Suprapubic skin (tissue), 4 donors: ENCODE measurements at places on chromosomes 7 and 10.
A peak's percentile ranks its signal among the peaks of the same experiment; 100 is the strongest.

- no peaks in the 10 kb centered on the region for H3K27me3 ChIP-seq
- peaks cover 9% of the 10 kb centered on the region for H3K4me1 ChIP-seq
- no peak for DNase-seq
- peak overlapping the region; percentile 40 for H3K27ac ChIP-seq
- H3K36me3 ChIP-seq, result no peaks in the 10 kb centered on the region
- no peak overlapping the region for H3K4me3 ChIP-seq
Measured at GRCh38 chr7:138755331-138755747, 42.5 kb upstream of the TMEM213 start.

DNA sequence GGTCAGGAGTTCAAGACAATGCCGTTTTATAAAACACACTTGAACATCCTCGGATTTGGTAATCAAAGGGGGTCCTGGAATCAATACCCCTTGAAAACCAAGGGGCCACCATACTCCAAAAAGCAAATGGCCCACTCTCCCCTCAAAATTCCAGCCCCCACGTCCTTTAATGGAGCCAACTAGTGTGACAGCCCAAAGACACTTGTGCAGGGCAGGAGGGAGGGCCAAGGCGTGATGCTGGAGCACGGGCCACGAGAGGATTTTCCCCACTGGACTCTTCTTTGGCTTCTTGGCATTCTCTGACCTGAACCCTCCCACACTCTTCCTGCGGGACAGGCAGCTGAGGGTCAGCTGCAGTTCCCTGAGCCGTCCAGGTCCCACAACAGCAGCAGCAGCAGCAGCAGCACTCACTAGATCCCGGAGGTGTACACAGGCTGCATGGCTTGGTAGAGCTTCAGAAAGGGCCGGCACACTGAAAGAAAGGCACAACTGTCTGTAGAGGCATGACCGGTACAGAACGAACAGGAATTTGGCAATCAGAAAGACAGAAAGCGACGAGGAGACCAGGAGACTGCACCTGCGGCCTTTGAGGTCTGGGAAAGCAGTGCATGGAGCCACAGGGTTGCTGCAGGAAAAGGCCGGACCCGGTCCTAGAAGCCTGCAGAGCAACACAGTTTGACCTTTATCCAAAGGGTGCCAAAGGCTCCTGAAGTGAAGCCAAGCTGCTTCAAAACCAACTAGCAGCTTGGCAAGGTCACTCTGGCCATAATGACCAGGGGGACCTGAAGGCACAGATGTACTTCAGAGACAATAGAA, 168.2 kb downstream of the TNS3 start:
- H3K27ac ChIP-seq, result no peak overlapping the region
- no peak overlapping the region for H3K4me3 ChIP-seq
- H3K27me3 ChIP-seq, result no peaks in the 10 kb centered on the region
- H3K36me3 ChIP-seq, result peaks cover 21% of the 10 kb centered on the region
- peak; percentile 54 for DNase-seq

- H3K27ac ChIP-seq, result no peak overlapping the region
- H3K27me3 ChIP-seq, result no peaks in the 10 kb centered on the region
- H3K4me3 ChIP-seq, result no peak overlapping the region
- H3K4me1 ChIP-seq, result no peaks in the 10 kb centered on the region
Measured at GRCh38 chr10:119701861-119702260, 24.0 kb upstream of the INPP5F start.

- H3K36me3 ChIP-seq, result peaks cover 69% of the 10 kb centered on the region
- H3K4me1 ChIP-seq, result no peaks in the 10 kb centered on the region
- H3K27me3 ChIP-seq, result no peaks in the 10 kb centered on the region
- no peak overlapping the region for H3K27ac ChIP-seq
- no peak for DNase-seq
Measured at GRCh38 chr7:92071032-92071431, 63.2 kb downstream of the CYP51A1 start.

GRCh38 chr10:13505052-13505680, 23.6 kb downstream of the BEND7 start:
- no peak for DNase-seq
- H3K4me1 ChIP-seq, result peaks cover 4% of the 10 kb centered on the region
- H3K27ac ChIP-seq, result no peak overlapping the region

DNA sequence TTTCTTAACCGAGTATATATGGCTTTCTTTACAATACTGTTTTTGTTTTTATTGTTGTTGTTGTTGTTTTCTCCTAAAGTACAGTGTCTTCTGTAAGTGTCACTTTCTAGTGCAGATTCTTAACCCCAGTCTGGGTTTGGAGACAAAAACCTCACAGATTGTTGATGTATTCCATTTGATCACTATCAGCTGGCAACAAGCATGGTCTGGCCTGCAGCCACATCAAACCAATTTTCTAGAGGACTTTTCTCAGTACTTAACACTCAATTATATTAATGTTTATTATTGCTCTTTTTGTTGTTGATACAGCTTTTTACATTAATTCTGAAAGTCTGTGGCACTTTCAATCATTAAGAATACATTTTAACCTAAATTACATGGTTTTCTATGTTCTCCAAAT, 17.1 kb downstream of the LRRN3 start:
- no peaks in the 10 kb centered on the region for H3K27me3 ChIP-seq
- no peaks in the 10 kb centered on the region for H3K36me3 ChIP-seq
- DNase-seq, result no peak
- H3K4me1 ChIP-seq, result peaks cover 18% of the 10 kb centered on the region
- H3K27ac ChIP-seq, result no peak overlapping the region
